ENCODE measurements at places on chromosomes 5 and 9.

DNA sequence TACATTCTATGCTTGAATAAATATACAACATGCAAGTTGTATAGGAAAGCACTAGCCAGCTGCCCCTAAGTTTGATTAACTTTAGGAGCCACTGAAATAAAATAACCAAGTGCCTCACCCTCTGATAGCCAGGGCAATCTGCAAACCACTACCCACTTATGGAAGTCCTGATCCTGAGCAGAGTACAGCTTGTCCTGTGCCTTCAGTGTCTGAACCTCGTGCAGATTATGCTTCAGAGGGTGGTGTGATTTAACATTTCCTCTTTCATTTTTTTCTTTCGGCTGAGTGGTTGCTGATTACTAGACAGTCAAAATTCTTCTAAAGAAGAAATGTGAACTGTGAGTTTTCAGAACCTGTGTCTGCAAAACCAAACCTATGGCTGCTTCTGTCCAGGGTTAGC lies 327.7 kb downstream of the PIK3R1 start:
- DNase-seq = no peak

- no peak for DNase-seq
Measured at GRCh38 chr9:88826771-88827181, 164.5 kb upstream of the S1PR3 start.

- DNase-seq = no peak
Measured at GRCh38 chr9:107898761-107899160, 409.2 kb upstream of the KLF4 start.

- DNase-seq = no peak
Measured at GRCh38 chr5:158380661-158381060, 521.7 kb upstream of the CLINT1 start.

DNA sequence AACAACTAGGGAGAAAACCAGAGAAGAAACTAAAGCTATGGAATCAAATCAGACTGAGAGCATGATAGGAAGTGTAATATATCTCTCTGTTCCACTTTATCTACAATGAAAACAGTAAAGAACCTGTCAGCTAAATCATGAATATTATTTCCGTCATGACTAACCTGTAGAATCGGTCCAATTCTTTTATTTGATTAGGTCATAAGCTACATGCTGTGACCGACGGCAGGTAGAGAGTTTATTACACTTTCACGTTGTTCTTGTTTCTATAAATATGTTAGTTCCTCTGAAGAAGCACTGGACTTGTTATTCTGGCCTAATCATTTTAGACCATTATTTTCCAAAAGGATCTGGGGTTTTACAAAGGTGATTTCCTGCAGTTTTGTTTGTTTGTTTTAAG lies 91.1 kb downstream of the DMRTA1 start:
- DNase-seq = no peak

- no peak for DNase-seq
Measured at GRCh38 chr5:134007581-134008265, 2.9 kb upstream of the VDAC1 start.

- no peak for DNase-seq
Measured at GRCh38 chr5:167576897-167577296, 714.5 kb upstream of the WWC1 start.

DNA sequence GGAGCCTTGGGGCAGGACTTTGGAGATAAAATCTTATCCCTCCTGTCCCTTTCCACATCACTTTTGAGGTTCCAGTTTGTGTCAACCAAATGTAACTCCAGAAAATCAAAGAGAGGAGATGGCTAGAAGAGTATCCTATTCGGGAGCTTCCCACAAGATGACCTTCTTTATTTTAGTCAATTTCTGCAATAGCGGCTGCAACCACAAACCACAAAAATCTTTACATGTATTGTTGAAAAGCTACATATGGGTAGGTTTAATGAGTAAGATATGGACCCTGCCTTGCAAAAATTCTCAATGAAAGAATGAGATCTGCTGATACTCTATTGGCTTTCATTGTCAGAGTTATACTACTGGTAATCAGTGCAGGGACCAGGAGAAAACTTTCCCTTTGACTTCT lies 92.2 kb upstream of the MAMDC2 start:
- DNase-seq = no peak

DNA sequence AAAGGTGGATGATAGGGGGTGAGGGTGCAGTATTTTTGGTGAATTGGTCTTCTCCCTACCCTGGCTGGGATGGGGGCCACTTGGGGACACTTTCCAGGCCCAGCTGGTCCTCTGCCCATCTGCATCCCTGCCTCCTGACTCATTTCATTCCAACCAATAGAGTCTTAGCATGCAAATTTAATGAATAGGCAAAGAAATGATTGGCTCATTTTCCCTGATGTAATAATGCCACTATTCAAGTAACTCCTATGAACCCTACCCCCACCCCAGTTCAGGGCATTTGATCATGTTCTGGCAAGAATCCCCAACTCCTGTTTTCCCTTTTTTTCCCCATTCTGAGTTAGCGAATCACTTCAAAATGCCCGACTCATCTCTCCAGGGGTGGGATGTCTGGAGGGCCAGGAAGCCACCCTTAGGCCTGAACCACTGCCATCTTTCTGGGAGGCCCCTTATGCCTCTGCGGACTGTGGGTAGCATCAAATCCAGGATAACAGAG lies 56.7 kb downstream of the PCDH1 start:
- no peak for DNase-seq

GRCh38 chr5:162641142-162641813 lies 573.7 kb downstream of the GABRG2 start:
- no peak for DNase-seq

- DNase-seq = no peak
Measured at GRCh38 chr5:176413709-176414191, 2.6 kb downstream of the CLTB start.

DNA sequence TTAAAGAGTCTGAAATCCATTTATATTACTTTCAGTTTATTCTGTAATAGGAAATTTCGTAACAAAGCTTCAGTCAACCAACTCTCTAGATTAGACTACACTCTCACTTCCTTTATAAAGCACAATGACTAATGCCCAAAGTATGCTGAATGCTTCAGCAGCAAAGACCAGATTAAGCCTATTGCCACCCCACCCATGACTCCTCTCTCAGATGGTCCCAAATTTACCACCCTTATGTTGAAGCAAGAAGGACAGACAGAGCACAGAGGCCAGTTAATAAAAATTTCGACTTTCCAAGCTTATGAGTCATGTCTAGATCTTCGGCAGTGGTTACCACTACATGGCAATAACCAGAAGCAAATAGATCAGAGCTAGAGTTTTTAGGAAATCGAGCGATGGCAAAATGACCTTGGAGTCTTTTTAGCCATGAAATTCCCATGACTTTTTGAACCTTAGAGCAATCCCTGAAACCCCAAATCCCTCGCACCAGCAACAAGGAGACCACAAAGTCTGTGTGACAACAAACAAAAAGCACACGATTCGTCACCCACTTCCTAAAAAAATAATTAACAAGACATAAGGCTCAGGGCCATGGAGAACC lies 287.8 kb upstream of the RASA1 start:
- no peak for DNase-seq

- no peak for DNase-seq
Measured at GRCh38 chr9:37338218-37338617, 84.3 kb upstream of the GRHPR start.
